H1 (cell line): ENCODE measurements at places on chromosomes 4 and X. TPM values are rescaled to one million over a fixed set of nuclear protein-coding genes. Genes with fewer than 3 reads are reported as not detected.

The BST1 gene
- 0.52 TPM in 1 of 2 replicates, not detected in the other for total RNA-seq

The CENPI gene
- total RNA-seq = 20.8 and 22.5 TPM in 2 replicates

The NSD2 gene
- 129 TPM in 2 replicates for total RNA-seq

The KDR gene
- total RNA-seq = 98.1 and 106 TPM in 2 replicates

The SAGE1 gene
- total RNA-seq = not detected in 2 replicates

The MAGEE1 gene
- total RNA-seq = 10.2 TPM in 2 replicates

The STIM2 gene
- 20.1 and 22.9 TPM in 2 replicates for total RNA-seq

The KLKB1 gene
- 20.1 and 20.9 TPM in 2 replicates for total RNA-seq

GRCh38 chrX:41922431-41923151, 763 bp downstream of the CASK start:
- no peaks in the 10 kb centered on the region for H3K27me3 ChIP-seq
- H3K36me3 ChIP-seq = no peaks in the 10 kb centered on the region
- H3K4me1 ChIP-seq = no peaks in the 10 kb centered on the region
- H3K4me3 ChIP-seq = peak overlapping the region; percentile 57
- DNase-seq = peak; percentile 49

DNA sequence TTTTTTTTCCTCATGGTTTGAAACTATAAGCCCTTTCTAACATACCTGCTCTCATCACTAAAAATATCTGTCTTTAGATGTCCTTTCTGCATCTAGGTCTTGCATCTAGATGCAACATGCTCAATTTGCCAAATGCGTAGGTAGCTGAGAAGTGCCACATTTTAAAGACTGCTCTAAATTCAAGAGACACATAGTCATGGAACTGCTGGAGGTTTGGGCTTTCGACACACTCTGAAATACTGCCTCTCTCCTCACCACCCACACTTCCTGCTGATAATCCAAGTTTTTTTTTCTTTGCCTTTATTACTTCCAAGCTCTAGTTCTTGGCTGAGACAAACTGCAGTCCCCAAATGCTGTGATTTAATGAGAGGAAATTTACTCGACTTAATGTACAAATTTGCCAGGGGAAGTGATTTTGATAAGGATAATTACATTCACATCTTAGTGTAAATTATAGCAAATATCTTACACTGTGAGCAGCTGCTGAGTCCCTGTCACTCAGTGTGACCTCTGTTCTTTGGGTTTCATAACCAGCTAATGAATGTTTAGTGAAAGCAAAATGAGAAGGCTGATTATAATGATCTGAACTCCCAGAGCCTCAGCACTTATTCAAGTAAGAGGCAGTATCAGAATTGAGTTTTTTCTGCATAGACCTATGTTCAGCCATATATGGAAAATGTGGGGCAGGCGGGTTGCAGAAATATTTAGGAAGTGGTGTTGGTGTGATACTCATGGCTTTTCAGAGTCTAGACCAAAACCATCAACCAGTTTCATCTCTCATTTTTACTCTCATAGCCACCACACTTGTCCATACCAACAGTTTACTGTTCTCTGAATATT, 31.3 kb downstream of the DRD5 start:
- no peaks in the 10 kb centered on the region for H3K27me3 ChIP-seq
- H3K27ac ChIP-seq = no peak overlapping the region
- no peak for DNase-seq
- H3K4me3 ChIP-seq = no peak overlapping the region
- H3K36me3 ChIP-seq = no peaks in the 10 kb centered on the region

GRCh38 chr4:99887837-99888236, 6.4 kb downstream of the LAMTOR3 start:
- H3K36me3 ChIP-seq = peaks cover 8% of the 10 kb centered on the region; the same call in 1 of the 2 replicates
- H3K27ac ChIP-seq = no peak overlapping the region
- no peaks in the 10 kb centered on the region for H3K4me1 ChIP-seq
- H3K4me3 ChIP-seq = no peak overlapping the region
- no peak for DNase-seq

GRCh38 chrX:125262836-125263235, 56.8 kb upstream of the TEX13C start:
- no peaks in the 10 kb centered on the region for H3K27me3 ChIP-seq
- H3K36me3 ChIP-seq = no peaks in the 10 kb centered on the region
- H3K4me3 ChIP-seq = no peak overlapping the region
- H3K27ac ChIP-seq = no peak overlapping the region
- no peaks in the 10 kb centered on the region for H3K4me1 ChIP-seq

GRCh38 chr4:72886602-72887001, 182.9 kb downstream of the COX18 start:
- no peaks in the 10 kb centered on the region for H3K36me3 ChIP-seq
- peaks cover 4% of the 10 kb centered on the region; the same call in 1 of the 2 replicates for H3K4me1 ChIP-seq
- DNase-seq = no peak
- H3K27ac ChIP-seq = no peak overlapping the region

DNA sequence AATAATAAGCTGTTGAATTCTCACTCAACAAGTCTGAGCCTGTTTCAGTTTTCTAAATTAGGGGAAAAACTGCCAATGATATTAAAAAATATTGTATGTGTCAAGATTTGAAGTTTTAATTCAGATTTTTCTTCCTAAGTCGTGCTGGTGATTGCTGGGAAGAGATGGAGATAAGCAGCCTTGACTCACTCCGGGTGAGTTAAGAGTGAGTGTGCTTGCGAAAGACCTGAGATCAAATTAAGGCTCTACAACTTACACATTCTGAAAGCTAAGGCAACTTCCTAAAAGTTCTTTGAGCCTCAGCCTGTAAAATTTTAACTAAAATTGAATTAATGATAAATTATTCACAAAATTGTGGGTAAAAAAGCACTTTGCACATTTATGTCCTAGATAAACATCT, 1441.2 kb downstream of the PCDH7 start:
- no peak overlapping the region for H3K27ac ChIP-seq
- H3K4me3 ChIP-seq = no peak overlapping the region
- no peaks in the 10 kb centered on the region for H3K36me3 ChIP-seq
- DNase-seq = no peak
- no peaks in the 10 kb centered on the region for H3K4me1 ChIP-seq

DNA sequence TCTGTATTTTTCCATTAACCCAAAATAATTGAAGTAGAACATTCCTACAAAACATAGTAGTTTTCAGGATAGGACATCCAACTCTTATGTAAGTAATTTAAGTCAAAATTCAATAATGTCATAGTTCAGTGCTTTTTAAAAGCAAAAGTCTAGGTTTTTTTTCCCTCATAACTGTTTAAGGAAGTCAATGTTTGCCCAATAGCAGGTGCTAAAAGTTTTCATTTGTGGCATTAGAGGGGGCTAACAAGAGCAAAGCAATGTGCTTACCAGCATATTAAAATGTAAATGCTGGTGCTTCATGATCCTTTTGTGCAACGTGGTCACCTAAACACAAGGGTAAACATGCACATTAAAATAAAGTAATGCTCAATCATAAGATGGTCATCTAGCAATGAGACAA, 155.2 kb upstream of the PPP1R2C start:
- no peak for DNase-seq
- no peaks in the 10 kb centered on the region for H3K36me3 ChIP-seq
- H3K27ac ChIP-seq = no peak overlapping the region
- no peak overlapping the region for H3K4me3 ChIP-seq

GRCh38 chrX:21949689-21950088, 9.2 kb downstream of the SMS start:
- H3K27ac ChIP-seq = no peak overlapping the region
- no peak overlapping the region for H3K4me3 ChIP-seq
- no peaks in the 10 kb centered on the region for H3K36me3 ChIP-seq
- DNase-seq = no peak

DNA sequence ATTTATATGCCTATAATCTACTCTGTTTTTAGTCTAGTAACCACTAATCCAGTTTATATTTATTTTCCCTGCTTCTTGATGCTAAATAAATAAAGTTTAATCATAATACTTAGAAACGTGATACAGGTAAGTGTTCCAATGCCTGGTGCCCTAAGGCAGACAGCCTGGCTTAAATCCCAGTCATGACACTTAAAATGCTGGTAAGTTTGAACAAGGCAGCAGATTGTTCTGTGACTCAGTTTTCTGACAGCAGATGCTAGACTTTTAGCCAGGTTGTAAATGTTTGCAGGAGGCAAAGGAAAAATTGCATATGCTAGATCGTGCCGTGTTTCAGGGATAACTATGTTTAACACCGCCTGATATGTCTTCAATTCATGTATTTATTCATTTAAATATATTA, 2661.6 kb downstream of the PCDH7 start:
- no peaks in the 10 kb centered on the region for H3K27me3 ChIP-seq
- H3K36me3 ChIP-seq = no peaks in the 10 kb centered on the region
- no peak overlapping the region for H3K4me3 ChIP-seq
- no peak overlapping the region for H3K27ac ChIP-seq
- H3K4me1 ChIP-seq = no peaks in the 10 kb centered on the region

- no peak overlapping the region for H3K4me3 ChIP-seq
- no peaks in the 10 kb centered on the region for H3K36me3 ChIP-seq
- H3K4me1 ChIP-seq = no peaks in the 10 kb centered on the region
- no peaks in the 10 kb centered on the region for H3K27me3 ChIP-seq
These were observed 23.9 kb upstream of the NWD2 start for GRCh38 chr4:37220685-37221084.

GRCh38 chr4:169345316-169345721, 74.6 kb upstream of the SH3RF1 start:
- H3K27ac ChIP-seq = no peak overlapping the region
- H3K4me1 ChIP-seq = no peaks in the 10 kb centered on the region
- no peak for DNase-seq
- H3K27me3 ChIP-seq = no peaks in the 10 kb centered on the region

DNA sequence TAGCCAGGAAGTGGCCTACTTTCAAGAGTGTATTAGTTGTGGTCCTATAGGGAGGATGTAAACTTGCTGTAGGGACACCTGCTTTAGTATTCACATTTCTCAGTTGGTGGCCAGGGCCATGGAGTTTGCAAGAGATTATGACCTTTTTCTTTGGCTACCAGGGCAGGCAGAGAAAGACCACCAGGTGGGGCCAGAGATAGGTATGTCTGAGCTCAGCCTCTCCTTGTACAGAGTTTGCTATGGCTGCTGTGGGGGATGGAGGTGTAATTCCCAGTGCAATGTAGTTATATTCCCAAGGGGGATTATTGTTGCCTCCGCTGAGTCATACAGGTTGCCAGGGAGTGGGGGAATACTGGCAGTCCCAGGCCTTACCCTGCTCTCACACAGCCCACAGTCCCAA, 26.3 kb upstream of the DACH2 start:
- H3K4me1 ChIP-seq = no peaks in the 10 kb centered on the region
- H3K27ac ChIP-seq = no peak overlapping the region
- DNase-seq = no peak
- H3K4me3 ChIP-seq = no peak overlapping the region

GRCh38 chr4:76208005-76208765, 5.4 kb downstream of the SCARB2 start:
- no peaks in the 10 kb centered on the region for H3K36me3 ChIP-seq
- H3K4me3 ChIP-seq = no peak overlapping the region
- H3K4me1 ChIP-seq = peaks cover 3% of the 10 kb centered on the region; the same call in 1 of the 2 replicates
- no peaks in the 10 kb centered on the region for H3K27me3 ChIP-seq
- H3K27ac ChIP-seq = no peak overlapping the region

- no peaks in the 10 kb centered on the region for H3K36me3 ChIP-seq
- no peak overlapping the region for H3K4me3 ChIP-seq
- H3K27ac ChIP-seq = no peak overlapping the region
These were observed 473.3 kb upstream of the ADGRL3 start for GRCh38 chr4:60726779-60727178.

DNA sequence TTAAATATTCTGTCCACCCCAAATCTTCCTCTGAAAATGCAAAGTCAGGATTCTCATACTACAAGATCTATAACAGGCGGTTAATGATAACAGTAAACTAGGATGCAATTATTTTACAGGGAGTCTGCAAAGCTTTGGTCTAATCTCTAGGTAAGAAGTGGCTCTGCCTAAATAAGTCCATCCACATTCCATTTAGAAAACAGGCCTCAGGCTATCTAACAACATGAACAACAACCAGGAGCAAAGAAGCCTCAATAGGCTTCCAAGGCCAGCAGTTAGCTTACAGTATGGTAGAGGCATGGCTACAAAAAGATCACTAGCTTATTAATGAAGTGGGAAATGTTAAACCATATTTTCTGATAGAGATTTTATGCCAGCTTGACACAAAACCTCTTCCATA, 6.4 kb downstream of the MAB21L2 start:
- peaks cover 1% of the 10 kb centered on the region for H3K27me3 ChIP-seq
- H3K27ac ChIP-seq = no peak overlapping the region
- H3K4me3 ChIP-seq = no peak overlapping the region
- no peaks in the 10 kb centered on the region for H3K36me3 ChIP-seq
- no peak for DNase-seq
- peaks cover 12% of the 10 kb centered on the region; the same call in 1 of the 2 replicates for H3K4me1 ChIP-seq

DNA sequence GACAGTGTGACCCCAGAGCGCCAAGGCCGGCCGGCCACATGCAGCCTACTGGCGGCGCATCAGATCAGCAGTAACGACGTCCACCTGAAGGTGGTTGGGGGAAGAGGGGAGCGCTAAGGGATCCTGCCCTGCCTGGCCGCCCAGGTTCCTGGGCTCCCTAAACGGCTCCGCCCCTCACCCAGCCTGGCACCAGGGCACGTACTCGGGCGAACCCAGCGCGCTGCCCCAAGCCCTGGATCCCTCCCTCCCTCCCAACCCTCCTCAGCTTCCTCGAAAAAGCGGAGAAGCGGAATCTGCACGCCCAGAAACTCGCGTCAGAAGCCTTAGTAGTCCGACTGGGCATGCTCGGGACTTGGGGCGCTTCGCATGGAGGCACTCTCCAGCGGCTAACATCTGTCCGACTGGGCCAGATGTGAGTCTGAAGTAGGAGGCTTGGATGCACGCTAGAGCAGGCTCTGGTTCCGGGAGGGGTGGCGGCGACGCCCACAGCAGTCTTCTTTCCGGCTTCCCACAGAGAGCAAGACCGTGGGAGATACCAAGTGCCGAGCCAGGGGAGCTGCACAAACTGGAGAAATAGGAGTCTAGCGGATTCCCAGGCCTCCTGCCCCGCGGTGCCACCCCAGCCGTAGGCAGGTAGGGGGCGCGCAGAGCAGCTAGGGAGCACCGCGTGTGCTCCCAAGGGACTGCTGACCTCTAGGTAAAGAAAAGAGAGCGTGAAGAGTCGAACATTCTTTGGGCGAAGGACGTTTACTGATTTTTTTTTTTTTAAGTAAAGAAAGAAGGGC, 114.3 kb upstream of the TEX13C start:
- H3K36me3 ChIP-seq = no peaks in the 10 kb centered on the region
- no peak overlapping the region for H3K27ac ChIP-seq
- H3K27me3 ChIP-seq = peaks cover 22% of the 10 kb centered on the region

DNA sequence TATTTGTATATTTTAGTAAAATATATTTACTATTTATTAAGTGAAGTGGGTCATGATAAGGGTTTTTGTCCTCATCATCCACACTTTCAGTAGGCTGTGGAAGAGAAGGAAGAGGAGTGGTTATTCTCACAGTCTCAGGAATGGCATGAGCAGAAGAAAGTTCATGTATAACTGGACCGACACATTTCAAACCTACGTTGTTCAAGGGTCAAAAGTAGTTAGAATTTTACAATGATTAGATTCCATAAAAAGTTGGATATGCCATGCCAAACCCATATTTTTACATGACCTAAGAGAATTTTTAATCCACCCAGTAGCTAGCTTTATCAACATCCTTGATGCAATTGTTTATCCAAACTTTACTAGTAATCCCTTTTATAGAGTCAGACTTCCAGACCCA, 15.6 kb upstream of the MAGEA8 start:
- H3K4me1 ChIP-seq = no peaks in the 10 kb centered on the region
- DNase-seq = no peak
- no peaks in the 10 kb centered on the region for H3K27me3 ChIP-seq
- no peak overlapping the region for H3K4me3 ChIP-seq
- no peaks in the 10 kb centered on the region for H3K36me3 ChIP-seq
